ENCODE measurements at places on chromosomes 12 and 14. TPM values are rescaled to one million over a fixed set of nuclear protein-coding genes. Genes with fewer than 3 reads are reported as not detected.

- no peak for DNase-seq
Observed at GRCh38 chr14:76715511-76716081, 45.7 kb upstream of the VASH1 start.

- DNase-seq, result no peak
Observed at GRCh38 chr12:54592316-54592715, 3.9 kb upstream of the PPP1R1A start.

DNA sequence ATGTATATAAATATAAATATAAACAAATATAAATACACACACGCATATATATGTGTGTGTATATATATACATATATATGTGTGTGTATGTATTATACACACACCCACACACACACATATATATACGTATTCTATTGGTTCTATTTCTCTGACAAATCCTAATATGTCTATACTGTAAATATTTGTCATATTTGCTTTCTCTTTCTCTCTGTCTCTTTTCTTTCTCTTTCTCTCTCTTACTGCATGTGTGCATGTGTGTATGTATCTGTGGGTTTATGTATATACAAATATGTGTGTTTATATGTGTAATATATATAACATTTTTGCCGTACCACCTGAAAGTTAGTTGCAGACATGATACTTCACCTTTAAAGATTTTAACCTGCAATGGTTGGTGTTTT is 174.2 kb upstream of the PLEKHG7 start:
- DNase-seq, result no peak

- DNase-seq, result no peak
Observed at GRCh38 chr12:63811755-63812154, 32.0 kb downstream of the RXYLT1 start.

DNA sequence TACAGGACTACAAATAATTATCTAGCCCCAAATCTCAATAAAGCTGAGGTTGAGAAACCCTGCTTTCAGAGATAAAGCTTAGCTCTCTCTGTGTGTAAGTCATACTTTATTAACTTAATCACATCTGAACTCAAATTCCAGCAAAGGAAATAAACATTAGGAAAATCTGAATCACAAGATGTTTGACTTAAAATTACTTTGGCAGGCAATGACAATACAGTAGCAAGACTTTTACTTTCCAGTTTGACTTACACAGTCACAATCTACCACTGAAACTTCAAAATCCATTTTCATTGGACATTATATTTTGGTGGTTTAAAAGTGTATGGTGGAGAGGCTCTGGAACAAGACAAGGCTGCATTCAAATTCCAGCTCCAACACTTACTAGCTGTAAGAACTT is 11.4 kb downstream of the TMEM116 start:
- DNase-seq, result no peak

GRCh38 chr12:27474344-27474743 is 27.8 kb downstream of the SMCO2 start:
- no peak for DNase-seq

GRCh38 chr12:88994971-88995370 is 357.3 kb downstream of the DUSP6 start:
- no peak for DNase-seq

GRCh38 chr14:74962493-74962892 is 7.1 kb upstream of the PGF start:
- no peak for DNase-seq

DNA sequence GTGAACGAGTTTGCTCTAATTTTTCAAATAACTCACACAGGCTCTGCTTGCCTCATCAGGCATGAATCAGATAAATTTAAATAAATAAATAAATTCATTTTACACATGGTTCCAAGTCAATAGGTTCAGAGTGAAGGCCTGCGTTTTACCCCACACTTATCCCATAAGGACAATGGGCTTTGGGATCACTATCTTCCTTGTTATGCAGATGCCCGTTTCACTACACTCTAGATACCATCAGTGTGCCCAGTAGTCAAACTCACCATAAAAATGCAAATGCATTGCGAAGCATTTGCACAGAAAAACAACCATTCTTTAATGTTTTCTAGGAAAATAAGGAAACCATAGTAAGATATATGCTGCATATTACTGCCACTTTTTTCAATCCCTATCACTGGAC is 155.9 kb upstream of the CCDC196 start:
- DNase-seq, result no peak

SLC25A47 gene
- total RNA-seq, result not detected

KRT71 gene
- not detected for total RNA-seq

CLEC2A gene
- not detected for total RNA-seq

TUBA1C gene
- total RNA-seq, result 115 TPM

CISTR gene
- total RNA-seq, result not detected

All from ovary (tissue), 10 donors.